ENCODE measurements at places on chromosomes 2 and 18.

DNA sequence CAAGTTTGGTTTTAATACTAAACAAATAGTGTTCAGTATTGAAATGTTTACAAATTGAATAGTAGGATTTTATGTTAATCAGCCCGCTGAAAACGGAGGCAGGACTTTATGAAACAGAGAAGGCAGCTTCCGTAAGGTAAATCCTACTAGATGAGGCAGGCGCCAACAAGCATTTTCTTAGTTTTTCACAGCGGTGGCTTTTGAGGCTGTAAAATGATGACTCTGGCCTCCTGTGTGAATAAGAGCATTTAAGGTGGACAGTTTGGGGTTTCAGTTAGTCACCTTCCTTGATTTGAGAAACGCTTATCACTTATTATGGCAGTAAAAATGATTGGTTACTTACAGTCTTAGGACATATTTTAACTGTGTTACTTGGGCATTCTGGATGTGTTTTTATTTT, 212.9 kb downstream of the PTGR3 start:
- DNase-seq, result no peak

GRCh38 chr2:25872134-25872533, 6.2 kb downstream of the ASXL2 start:
- no peak for DNase-seq

DNA sequence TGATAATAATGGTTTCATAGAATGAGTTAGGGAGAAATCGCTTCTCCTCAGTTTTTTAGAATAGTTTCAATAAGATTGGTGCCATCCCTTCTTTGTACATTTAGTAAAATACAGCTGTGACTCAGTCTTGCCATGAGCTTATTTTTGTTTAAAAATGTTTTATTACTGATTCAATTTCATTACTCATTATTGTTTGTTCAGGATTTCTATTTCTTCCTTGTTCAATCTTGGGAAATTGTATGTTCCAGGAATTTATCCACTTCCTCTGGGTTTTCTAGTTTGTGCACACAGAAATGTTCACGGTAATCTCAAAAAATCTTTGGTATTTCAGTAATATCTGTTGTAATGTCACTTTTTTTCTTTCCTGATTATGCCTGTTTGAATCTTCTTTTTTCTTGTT, 371.5 kb upstream of the SETBP1 start:
- DNase-seq, result no peak

DNA sequence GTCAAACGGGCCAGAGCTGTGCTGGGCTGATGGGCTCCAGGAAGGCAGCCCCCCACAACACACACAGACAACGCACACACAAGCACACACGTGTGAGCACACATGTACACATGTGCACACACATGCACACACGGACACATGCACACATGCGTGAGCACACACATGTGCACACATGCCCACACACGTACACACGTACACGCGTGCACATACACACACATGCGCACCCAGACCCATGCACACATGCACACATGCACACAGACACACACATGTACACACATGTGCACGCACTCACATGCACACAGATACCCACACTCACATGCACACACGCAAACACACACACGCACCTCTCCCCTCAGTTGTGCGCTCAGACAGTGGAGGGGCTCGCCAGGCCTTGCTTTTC, 31.2 kb upstream of the HPCAL1 start:
- DNase-seq, result no peak

- no peak for DNase-seq
These were observed 100.0 kb downstream of the SPOPL start for GRCh38 chr2:138601458-138602165.

- no peak for DNase-seq
These were observed 125.7 kb downstream of the KCTD1 start for GRCh38 chr18:26422472-26423162.

DNA sequence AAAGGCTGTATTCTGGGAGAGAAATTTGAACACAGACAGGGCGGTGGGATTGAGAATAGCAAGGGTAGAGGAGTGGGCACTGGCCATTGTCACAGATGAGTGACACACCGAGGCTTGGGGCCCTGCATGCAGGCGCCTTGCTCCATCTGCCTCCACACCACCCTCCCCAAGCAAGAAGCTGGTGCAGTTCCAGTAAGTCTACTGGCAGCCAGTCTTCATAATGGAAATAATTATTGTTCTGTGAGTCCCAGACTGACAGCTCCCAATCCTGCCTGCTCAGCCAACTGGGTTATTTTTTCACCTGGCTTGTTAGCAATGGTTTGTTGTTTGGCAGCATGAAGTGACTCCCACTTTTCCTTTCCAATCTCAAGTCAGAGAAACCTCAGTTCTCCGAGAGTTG, 13.0 kb downstream of the TTC32 start:
- DNase-seq, result no peak

- no peak for DNase-seq
These were observed 1932.0 kb downstream of the SUCLG1 start for GRCh38 chr2:82527124-82527523.

- no peak for DNase-seq
These were observed 70.2 kb downstream of the SOCS6 start for GRCh38 chr18:70359071-70359470.

DNA sequence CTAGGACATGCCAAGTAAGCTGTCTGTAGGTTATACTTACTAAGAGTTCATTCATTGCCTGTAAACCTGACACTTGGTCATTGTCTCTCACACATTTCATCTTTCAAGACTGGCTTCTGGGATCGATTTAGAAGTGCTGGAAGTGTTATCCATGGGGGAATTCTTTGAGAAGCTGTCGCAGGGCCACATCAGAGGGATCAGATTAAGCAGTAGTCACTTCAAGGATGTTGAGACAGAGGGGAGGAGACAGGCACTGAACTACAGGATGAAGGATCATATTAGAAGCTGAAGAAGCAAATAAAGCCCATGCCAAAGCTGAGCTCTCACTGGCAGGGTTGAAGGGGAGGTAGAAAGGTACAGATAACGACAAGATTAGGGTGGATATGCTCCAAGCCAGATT, 49.0 kb downstream of the CDK15 start:
- DNase-seq, result no peak

- peak; percentile 36 for DNase-seq
These were observed 40.4 kb downstream of the COL3A1 start for GRCh38 chr2:189014449-189015138.
